Stimulated activated CD4-positive, alpha-beta T cell treated with anti-CD3 and anti-CD28 coated beads, Interleukin-1b, Interleukin-23, amount 100 ng/mL, for 1 hour (primary cell): ENCODE measurements at places on chromosomes 3 and 15.

DNA sequence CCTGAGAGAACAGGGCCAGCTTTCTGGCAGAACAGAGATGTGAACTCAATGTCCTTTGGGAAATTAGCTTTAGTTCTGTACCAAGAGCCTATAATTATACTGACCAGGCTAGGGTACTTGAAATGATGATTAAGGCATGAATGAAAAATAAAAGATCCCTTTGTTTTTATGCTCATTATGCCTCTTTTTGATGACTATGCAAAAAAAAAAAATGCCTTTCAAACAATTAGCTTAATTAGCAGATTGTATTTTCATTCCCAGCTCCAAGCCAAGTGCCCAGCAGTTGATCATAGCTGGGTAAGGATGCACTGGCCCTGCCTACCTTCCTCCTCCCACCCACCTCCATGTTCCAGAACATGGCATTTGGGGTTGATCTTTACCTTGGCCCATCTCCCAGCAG is 56.8 kb downstream of the LYZL4 start:
- DNase-seq: no peak

GRCh38 chr3:14907043-14907966 is 40.1 kb upstream of the NR2C2 start:
- DNase-seq: no peak

- no peak for DNase-seq
These were observed 556.1 kb downstream of the FGF12 start for GRCh38 chr3:192171213-192171612.

- no peak for DNase-seq
These were observed 94.1 kb downstream of the HMG20A start for GRCh38 chr15:77514641-77515402.

DNA sequence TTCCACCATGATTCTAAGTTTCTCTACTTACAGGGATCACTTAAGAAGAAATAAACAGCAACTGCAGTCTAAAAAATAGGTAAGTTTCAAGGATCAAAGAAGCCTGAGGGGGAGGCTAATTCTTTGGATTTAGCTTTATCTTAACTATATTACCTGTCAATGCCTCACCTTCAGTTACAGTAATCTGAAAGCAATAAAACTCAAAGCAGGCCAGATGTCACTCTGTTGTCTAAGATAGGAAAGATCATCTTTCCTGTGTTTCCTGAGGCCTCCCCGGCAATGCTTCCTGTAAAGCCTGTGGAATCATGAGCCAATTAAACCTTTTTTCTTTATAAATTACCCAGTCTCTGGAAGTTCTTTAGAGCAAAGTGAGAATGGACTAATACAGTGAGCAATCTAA is 60.2 kb downstream of the NPTN start:
- DNase-seq: no peak

DNA sequence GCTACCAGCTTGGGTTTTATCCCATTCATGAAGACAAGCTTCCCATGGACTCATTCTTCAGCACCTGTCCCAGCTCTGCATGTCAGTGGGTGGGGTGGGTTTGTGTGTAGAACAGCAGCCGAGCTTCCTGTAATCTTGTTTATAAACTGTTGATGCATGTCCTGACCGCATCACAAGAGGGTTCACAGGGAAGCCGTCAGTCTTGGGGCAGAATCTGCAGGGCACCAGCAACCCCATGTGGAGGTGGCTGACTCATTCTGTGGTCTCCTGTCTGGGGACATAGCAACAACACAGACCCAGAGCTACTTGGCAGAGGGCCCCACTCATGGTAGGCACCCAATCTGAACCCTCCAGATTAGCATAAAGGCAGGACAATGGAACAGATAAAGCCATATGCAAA is 35.6 kb downstream of the DAPK2 start:
- peak; percentile 72 for DNase-seq

DNA sequence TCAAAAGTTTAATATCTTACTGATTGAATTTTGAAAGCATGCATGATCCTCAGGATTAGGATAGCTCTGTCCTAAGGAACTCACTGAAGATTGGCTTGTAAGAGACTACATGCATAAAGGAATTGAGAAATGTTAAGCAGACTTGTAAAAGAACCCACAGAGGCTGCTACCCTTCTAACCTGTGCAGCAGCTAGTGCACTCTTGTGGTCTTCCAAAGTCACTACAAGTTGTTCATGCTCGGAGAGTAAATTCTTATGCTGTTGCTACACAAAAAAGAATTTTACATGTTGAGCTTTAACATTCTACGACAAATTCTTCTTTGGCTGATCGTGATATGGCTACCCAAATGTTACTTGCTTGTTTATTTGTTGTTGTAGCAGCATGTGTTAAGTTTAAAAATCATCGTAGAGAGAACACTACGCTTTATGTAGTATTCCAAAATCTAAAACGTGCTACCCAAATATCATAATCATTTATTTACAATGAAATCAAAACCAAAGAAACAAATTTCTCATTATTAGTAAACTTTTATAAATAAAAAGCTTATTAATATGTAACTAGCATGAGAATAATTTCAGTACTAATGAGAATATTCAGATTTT is 55.0 kb downstream of the GOLIM4 start:
- DNase-seq: no peak

- DNase-seq: no peak
These were observed 1122.0 kb downstream of the ROBO1 start for GRCh38 chr3:78645628-78646310.
